ENCODE measurements at places on chromosomes 11 and 22.

GRCh38 chr11:116504541-116505297 is 268.1 kb downstream of the BUD13 start:
- no peak for DNase-seq

DNA sequence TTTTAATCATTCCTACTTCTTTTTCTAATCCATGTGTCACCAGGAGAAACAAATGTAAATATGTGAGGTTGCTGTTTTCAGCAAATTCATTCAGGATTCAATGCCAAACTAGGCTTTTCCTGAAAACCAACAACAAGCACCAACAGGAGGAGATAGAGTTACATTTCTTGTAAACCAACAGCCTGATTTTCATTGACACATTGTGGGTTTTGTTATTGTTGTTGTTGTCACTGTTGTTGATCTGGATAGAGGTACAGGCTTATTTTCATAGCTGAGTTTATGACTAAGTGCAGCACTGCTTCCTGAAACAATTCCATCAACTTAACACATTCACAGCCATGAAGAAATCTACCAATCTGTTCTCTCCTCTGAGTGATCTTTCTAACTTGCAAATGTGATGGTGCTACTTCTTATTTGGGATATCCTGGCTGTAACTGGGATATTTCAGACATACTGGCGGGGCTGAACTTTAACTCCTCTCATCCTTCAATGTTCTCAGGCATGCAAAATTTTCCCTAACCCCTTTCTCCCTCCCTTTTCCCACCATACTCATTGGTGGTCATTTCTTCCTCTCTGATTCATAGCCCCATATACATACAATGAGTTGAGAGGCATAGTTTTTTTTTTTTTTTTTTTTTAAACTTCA is 65.5 kb downstream of the ME3 start:
- no peak for DNase-seq

- DNase-seq: no peak
Observed at GRCh38 chr11:134517115-134517514, 105.1 kb upstream of the B3GAT1 start.

GRCh38 chr11:94185416-94186084 is 56.9 kb downstream of the PANX1 start:
- DNase-seq: no peak

GRCh38 chr11:84857746-84858145 is 769.4 kb downstream of the DLG2 start:
- DNase-seq: no peak

GRCh38 chr11:20011307-20011951 is 148.8 kb downstream of the DBX1 start:
- no peak for DNase-seq
